ENCODE measurements at places on chromosomes 2 and 18.

DNA sequence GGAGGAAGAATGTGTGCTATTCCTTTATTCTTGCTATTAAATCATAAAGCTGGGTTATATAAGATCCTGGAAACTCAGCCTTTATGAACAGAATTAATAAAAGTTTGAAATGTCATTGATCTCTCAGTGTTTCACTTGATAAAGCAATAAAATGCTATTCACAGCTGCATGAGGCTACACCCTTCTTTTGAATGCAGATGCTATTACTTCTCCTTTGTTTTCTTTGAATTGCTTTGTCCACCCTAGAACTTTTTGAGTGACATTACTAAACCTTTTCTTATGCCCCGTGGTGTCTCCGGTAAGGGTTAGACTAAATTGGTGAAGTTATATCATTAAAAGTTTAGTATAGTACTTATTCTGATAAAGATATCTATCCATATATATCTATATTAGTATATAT is 18.9 kb downstream of the SERPINB5 start:
- no peak for DNase-seq

DNA sequence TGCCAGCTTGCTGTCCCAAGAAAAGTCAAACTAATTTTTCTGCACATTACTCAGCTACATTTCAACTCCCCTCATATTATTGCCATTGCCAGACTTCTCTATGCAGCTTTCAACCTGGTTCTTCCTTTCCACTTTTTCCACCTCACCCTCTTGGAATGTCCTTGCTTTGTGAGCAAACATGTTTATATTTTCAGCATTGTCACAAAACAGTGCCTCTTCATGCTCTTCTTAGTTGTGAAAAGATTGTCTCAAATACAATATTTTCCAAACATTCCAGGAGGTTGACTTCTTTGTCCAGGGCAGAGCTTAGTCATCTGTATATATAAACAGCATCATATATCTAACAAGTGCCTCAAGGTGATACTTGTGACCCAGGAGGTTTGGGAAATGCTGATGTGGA is 803.3 kb upstream of the CELF4 start:
- no peak for DNase-seq

DNA sequence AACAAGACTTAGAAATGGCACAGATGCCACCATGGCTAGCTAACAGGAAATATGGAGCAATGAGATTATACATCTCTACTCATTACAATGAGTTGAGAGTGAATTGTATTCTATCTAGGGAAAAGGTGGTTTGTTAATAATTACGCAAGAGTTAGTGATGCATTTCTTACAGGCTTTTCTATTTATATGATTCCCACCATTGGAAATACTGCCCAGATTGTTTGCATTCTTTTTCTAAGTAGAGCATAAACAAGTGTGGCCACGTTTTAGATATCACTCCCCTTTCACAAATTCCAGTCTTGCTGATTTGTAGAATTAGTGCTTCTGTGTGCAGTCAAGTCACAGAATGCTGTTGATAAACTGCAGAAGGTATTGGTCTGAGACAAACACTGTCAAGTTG is 56.6 kb downstream of the ZNF804A start:
- DNase-seq: no peak

- no peak for DNase-seq
These were observed 9.9 kb downstream of the OTX1 start for GRCh38 chr2:63060472-63060991.

DNA sequence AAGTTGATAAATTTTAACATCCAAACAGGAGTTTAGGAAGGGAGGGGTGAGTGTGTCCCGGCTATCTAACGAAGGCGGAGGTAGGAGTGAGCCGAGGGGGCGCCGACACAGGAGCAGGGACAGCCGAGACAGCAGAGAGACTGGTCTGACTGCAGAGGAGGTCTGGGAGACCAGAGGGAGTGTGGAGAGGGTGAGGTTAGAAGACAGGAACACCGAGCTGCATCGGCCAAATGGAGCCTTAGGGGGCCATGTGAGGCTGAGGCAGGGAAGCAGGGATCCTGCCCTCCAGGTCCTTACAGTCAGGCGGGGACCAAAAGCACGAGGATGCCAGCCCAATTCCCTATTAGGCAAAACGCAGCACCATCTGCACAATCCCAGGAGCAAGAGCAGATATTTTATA is 67.0 kb downstream of the SFXN5 start:
- peak; percentile 15 for DNase-seq

DNA sequence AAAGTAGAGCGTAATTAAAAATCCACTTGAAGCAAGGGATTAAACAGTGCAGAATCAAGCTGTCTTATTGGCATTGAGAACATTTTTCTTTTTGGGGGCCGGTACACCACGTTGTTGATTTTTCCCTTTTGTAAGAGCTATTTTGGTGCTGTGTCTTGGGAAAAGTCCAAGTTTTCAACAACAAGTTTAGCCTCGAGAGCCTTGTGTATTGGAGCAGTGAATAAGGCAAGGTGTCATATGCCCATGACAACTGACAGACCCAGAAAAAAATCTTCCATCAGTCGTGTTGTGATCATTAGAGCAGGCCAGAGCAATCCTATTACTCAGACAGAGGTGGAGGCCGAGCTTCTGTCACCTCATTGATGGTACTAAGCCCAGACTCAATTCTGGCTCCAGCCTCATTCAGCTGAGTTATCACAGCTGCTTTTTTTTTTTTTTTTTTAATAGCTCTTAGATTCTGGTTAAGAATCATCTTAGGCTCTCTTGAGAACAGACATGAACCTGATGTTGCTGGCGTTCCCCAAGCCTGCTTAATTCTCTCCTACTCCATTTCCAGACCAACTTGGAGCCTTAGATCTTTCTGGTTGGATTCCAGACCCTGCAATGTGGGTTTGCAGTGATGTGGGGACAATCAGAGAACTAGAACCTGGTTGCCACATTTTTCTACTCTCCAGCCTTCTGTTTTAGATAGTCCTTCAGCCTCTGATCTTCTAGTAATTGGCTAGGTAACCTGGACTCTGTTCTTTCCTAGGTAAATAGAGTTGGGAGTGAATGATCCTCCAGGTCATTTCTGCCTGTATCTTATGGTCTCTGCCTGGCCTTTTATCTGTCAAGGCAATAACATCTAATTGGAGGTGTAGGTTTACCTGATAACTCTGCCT is 43.1 kb downstream of the MOGAT1 start:
- no peak for DNase-seq

- DNase-seq: no peak
These were observed 447.0 kb downstream of the SOX11 start for GRCh38 chr2:6139142-6139541.

DNA sequence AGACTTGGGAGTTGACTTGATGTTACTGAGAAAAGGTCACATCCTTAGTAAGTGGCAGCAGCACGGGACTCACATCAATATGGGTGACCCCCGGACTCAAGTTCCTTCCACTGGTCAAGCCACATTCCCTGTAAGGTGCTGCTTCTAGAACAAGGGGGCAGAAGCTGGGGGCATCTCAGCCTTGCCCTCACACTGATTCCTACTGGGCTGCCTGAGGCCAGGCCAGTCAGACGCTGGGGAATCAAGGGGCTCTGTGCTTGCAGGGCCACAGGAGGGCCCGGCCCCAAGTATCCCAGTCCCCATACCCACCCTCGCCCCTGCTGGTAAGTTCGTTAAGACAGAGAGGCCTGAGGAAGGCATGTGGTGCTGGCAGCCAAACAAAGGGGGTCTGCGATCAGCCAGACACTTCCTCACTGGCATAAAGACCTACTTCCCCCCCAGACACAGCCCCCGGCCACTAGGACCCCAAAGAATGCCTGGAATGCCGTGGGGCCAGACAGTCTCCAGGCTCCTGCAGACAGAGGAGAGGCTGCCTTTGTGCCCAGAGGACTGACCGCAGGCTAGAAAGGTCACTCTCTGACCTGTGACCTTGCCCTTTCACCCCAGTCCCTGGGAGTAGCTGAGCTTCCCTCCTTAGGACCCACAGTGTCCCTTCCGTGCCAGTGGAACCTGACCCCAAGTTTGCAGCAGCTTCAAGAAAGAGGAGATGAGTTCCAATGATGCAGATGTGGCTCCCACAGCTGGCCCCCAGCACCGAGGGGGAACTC is 83.6 kb downstream of the HS1BP3 start:
- no peak for DNase-seq

Data from activated CD8-positive, alpha-beta memory T cell treated with anti-CD3 and anti-CD28 coated beads for 24 hours (primary cell).